ENCODE measurements at places on chromosomes 11 and 22.

DNA sequence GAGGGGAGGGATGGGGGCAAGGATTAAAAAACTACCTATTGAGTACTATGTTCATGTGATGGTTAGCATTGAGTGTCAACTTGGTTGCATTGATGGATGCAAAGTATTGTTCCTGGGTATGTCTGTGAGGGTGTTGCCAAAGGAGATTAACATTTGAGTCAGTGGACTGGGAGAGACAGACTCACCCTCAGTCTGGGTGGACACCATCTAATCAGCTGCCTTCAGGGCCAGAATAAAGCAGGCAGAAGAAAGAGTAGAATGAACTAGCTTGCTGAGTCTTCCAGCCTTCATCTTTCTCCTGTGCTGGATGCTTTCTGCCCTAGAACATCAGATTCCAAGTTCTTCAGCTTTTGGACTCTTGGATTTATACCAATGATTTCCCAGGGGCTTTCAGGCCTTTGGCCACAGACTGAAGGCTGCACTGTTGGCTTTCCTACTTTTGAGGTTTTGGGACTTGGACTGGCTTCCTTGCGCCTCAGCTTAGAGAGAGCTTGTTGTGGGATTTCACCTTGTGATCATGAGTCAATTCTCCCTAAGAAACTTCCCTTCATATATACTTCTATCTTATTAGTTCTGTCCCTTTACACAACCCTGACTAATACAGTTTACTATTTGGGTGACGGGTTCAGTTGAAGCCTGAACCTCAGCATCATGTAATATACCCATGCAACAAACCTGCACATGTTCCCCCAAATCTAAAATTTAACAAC, 70.2 kb downstream of the MTNR1B start:
- no peak for DNase-seq

DNA sequence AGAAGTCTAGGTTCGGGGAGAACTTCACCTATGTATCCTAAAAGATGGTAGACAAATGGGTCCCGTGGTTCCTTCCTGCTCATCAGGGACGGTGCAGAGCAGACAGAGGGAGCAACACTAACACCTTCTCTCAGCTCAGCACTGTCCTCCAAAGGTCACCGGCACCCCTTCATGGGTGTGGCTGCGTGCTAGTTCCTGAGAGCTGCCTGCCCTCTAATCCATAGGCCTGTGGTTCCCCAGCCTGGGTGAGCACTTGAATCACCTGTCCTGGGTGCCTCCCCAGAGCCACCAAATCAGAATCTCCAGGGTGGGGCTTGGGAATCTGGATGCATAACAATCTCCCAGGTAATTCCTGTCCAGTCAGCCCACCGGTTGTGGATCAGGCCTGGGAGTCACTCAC, 113.9 kb upstream of the TMEM45B start:
- no peak for DNase-seq

DNA sequence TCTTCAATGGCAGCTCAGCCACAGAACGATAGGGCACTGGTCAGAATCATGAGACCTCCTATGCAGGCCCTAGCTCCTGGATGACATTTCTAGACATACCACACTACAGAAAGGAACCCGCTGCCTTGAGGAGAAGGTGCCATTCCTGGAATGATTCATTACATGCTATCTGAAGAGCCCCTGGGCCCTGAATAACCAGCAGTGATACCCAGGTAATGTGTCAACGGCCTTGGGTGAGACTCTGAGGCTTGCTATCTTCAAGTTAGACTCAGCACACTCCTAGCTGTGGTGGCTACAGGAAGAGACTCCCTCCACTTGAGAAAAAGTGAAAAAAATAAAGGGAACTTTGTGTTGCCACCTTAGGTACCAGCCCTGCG, 161.2 kb upstream of the GRIA4 start:
- no peak for DNase-seq

- no peak for DNase-seq
These were observed 49.3 kb downstream of the BDNF start for GRCh38 chr11:27650988-27651387.

DNA sequence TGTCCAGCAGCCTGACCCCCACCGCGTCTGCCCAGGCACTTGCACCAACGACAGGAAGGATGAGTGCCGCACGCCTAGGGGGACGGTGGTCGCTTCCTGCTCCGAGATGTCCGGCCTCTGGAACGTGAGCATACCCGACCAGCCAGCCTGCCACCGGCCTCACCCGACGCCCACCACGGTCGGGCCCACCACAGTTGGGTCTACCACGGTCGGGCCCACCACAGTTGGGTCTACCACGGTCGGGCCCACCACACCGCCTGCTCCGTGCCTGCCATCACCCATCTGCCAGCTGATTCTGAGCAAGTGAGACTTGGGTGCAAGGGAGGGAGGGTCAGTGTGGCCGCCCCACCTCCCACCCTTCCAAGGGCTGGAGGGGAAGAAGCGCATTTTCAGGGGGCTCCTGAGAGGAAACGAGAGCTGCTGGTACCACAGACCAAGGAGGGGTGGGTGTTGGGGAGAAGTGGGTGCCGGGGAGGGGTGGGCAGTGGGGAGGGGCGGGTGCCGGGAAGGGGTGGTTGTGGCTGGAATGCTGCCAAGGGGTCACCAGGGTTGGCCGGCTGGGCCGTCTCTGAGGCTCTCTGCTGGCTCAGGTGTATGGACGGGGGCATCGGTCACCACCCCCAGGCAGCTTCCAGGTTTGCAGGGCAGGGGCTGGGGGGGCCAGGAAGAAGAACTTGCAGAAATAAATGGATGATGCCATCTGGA, 27.7 kb upstream of the MUC5B start:
- DNase-seq: no peak

DNA sequence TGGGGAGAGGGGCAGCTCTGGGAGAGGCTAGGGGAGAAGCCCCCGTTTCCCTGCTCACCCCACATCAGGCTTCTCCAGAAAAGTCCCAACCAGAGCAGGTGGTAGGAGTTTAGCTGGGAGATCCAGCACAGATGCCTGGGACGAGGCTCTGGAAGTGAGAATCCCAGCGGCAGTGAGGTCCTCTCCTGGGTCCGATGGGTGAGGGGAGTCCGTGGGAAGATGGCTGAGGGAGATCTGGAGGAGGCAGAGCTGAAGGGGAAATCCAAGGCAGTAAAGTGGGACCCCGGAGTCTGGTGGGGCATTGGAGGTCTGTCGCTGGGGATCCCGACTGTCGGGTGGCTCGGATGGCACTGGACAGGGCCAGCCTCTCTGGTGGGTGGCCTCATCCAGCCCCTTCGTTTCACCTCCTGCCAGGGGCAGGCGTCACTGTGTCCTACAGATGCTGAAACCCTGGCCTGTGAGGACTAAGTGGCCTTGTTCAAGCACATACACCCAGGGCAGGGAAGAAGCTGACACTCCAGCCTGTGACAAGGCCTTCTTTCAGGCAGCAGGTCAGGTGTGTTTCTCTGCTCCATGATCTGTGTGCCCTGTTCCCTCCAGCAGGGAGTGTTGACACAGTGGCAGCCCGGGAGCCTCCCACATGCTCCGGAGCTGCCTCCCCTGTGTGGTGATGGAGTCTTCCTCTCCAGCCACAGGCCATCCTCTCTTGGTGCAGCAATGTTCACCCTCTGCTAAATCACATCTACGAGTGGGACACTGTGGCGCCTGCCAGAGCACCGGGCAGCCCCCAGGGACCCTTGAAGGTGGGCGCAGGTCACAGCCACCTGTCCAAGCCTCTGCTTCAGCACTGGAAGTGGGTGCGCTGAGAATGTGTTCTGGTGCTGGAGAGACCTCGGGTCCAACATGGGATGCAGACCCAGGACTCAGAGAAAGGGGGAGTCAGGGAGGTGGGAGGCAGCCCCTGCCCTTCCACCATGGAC, 850.8 kb downstream of the BRD1 start:
- DNase-seq: no peak

GRCh38 chr11:106306942-106307341, 229.5 kb downstream of the AASDHPPT start:
- DNase-seq: no peak

- DNase-seq: no peak
These were observed 848.7 kb downstream of the OPCML start for GRCh38 chr11:132683602-132684001.

GRCh38 chr11:2190657-2191471, 19.2 kb upstream of the TH start:
- no peak for DNase-seq

DNA sequence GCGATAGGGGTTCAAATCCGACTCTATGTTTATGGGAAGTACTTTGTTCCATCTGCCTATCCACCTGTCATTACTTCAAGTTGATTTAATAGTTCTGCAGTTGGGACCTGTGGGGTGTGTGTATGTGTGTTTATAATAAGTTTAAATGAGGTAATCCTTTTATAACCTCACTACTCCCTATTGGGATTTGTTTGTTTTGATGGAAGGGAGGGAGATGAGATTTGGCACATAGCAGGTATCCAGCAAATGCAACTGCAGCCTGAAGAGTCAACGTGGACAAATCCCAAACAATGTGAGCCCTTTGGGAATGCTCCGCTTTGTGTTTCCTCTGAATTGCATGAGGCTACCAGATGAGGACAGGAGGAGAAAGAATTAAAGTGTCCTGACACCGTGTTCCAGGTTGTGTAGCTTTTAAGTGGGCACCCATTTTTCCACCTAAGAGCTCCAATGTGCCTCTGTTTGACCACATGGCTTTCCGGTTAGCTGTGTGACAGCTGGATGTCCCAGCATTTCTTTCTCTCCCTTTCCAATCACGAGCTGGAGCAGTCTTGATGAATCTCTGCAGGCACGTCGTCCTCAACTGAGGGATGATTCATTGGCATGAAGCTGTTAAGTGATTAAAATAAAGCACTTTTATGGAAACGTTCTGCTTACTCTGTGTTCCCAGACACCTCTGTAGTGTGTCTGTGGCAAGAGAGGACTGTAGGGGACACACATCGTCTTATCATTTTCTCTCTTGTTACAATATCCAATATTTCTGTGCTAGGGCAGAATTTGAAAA, 610.7 kb downstream of the NTM start:
- no peak for DNase-seq

DNA sequence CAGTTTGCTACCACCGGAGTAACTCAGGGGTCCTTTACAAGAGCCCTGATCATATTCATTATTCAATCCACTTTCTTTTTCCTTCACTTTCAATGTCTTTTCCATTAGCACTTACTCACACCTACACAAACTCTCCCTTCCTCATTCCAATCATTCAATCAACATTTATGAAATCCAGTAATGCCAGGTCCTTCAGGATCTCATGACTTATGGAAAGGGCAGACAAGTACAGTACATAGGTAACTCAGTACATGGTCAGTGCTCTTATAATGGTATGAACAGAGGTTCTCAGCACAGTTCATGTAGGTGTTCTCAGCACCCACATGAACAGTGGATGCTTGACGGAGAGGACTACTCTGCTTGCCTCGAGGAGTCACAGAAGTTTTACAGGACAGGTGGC, 106.6 kb downstream of the USP35 start:
- DNase-seq: no peak

GRCh38 chr11:104881117-104881794, 17.0 kb downstream of the CASP12 start:
- no peak for DNase-seq

- DNase-seq: no peak
These were observed 39.4 kb downstream of the CEP57 start for GRCh38 chr11:95829580-95830259.

DNA sequence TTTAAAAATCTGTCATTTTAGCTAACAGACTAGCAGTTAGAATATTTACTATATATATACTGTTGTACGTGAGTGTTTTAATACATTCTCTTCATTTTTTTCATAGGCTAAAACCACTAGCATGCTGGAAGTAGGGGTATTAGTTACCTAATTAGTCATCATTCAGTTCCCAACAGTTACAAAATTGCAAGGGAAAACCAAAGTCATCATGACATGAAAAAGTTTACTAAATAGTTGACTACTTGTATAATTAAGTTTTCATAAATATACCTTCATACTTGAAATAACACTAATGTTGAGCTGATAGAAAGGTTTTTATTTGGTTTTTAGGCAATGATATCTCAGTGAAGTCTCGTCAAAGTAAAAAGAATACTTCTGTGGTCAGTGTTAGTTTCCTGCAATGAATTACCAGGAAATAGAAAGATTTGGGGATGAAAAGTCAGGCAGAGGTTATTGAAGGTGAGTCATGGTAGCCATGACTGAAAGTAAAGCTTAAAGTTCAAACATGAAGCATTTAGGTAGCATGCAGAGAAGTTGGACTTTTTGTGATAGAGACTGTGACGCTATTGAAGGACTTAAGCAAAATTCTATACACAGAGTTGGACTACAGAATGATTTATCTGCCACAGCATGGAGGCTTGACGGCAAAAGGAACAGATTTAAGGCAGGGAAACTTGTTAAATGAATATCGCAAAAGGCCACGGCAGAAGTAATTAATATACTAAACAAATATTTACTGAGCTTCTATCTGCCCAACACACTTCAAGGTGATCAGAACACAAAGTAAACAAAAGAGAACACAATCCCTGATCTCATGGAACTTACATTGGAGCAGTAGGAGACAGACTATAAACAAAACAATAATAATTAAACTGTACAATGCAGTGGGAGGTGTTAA, 828.1 kb upstream of the FAT3 start:
- no peak for DNase-seq

- DNase-seq: no peak
These were observed 88.6 kb upstream of the KCNQ1OT1 start for GRCh38 chr11:2788168-2789071.

GRCh38 chr11:18618342-18619025, 15.7 kb downstream of the SPTY2D1 start:
- DNase-seq: no peak

DNA sequence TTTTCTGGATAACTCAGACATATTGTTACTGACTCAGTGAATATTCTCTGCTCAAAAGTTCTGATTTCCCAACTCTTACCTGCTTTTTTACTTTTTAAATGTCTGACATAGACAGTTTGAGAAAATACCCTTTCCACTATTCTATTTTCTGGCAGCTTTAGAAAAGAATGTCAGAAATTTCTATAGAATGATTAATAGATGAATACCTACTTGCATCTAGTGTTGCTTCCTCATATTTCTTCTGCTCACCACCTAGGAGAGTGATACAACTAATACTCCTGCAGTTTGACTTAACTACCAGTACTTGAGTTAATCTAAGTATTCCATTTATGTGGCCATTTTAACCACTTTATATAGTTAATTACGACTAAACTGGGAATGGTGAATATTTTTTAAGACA, 55.2 kb downstream of the KDM2A start:
- no peak for DNase-seq

DNA sequence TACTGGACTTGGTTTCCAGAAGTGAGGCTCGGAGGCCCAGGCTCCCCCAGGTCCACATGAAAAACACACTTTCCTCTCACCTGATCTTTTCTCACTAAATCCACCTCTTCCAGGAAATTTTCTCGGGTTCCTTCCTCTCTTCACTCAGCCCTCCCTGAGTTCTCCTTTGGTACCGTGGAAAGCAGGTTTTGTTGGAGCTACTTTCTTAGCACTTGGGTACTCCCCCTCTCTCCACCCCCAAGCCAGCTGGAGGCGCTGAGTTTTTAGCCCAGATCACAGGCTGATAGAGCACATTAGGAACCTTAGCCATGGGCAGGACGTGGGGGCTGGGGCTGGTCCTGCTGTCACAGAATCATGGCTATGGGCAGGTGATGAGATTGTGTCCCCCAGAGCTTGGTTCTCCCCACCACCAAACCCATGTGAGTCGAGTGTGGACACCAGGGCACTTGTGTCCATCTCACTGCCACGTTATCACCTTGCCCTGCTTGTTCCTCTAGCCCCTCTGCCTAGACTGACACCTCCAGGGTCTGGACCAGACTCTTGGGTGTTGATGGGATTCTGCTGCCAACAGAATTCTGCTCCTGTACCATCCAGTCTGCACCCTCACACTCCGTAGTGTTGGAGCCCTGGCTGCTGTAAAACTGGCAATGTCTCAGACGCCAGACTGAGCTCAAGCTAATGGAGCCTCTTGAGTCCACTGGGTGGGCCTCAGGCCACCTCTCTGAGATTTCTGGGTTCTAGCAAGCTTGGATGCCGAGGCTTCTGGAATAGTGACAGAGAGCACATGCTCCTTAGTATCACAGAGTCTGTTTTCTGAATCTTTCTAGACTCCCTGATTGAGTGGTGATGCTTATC, 74.9 kb upstream of the NARS2 start:
- DNase-seq: no peak
